ENCODE measurements at places on chromosomes 2 and 18.

GRCh38 chr2:224882291-224883171 is 159.7 kb downstream of the DOCK10 start:
- DNase-seq, result peak; percentile 75

DNA sequence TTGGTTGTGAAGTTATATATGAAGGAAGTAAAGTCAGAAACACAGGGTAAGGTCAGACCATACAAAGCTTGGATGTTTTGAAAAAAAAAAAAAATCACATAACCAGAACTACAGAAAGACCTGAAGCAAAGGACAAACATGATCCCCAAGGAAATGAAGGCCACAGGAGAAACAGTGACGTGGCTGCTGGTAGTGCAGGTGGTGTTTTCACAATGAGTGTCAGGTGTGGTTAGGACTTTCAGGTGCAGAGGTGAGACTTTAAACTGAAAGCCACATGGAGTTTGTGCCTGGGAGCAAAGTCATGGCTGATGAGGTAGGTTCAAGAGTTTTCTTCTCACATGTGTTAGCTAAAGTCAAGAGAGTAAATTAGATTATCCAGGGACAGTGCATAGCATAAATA is 270.7 kb downstream of the PIEZO2 start:
- DNase-seq, result no peak

GRCh38 chr2:29394981-29395350 is 279.8 kb downstream of the CLIP4 start:
- DNase-seq, result no peak

GRCh38 chr2:160358046-160358445 is 135.6 kb downstream of the RBMS1 start:
- DNase-seq, result no peak

Measured in RKO (cell line).